Upper lobe of right lung (tissue), 1 donor: ENCODE measurements at places on chromosomes 12 and 14.
A peak's percentile ranks its signal among the peaks of the same experiment; 100 is the strongest.

DNA sequence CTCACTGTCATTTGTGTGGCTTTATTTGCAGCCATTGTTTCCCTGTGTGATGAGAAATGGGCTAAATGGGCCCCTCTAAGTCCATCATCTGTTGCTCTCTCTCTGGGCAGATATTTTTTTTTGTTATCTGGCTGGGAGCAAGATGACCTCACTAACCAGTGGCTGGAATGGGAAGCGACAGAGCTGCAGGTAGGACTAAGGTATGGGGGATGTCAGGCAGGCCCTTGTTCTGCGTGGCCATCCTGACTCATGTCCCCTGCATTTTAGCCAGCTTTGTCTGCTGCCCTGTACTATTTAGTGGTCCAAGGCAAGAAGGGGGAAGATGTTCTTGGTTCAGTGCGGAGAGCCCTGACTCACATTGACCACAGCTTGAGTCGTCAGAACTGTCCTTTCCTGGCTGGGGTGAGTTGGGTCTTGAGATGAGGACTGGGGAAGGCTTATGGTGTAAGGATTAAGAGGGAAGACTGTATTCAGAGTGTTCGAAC, 1.3 kb downstream of the MARS1 start:
- H3K4me3 ChIP-seq = peak overlapping the region; percentile 87
- no peak for DNase-seq
- H3K27ac ChIP-seq = no peak overlapping the region

- no peak for DNase-seq
- no peaks in the 10 kb centered on the region for H3K36me3 ChIP-seq
- H3K27me3 ChIP-seq = peaks cover 9% of the 10 kb centered on the region
- H3K27ac ChIP-seq = no peak overlapping the region
- no peaks in the 10 kb centered on the region for H3K4me1 ChIP-seq
Measured at GRCh38 chr12:132449565-132450417, 40.2 kb upstream of the FBRSL1 start.

DNA sequence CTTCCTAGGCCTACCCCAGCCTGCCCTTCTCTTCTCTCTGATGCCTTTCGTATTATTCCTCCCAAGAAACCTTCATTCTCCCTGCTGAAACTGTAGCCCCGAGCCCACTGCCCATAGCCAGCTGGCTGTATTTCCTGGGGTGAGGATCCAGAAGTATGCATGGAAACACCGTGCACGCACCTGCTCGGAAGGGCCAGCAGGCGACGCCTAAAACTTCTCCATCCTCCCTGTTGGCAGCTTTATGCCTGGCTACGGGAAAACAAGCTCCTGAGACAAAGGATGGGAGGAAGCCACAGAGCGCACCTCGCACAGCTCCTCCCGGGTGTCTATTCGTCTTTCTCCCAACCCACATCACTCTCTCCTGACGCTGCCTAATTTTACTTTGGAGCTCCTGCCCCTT, 69.0 kb upstream of the CAPRIN2 start:
- H3K27ac ChIP-seq = no peak overlapping the region
- H3K27me3 ChIP-seq = no peaks in the 10 kb centered on the region
- no peak overlapping the region for H3K4me3 ChIP-seq
- no peak for DNase-seq
- no peaks in the 10 kb centered on the region for H3K36me3 ChIP-seq

DNA sequence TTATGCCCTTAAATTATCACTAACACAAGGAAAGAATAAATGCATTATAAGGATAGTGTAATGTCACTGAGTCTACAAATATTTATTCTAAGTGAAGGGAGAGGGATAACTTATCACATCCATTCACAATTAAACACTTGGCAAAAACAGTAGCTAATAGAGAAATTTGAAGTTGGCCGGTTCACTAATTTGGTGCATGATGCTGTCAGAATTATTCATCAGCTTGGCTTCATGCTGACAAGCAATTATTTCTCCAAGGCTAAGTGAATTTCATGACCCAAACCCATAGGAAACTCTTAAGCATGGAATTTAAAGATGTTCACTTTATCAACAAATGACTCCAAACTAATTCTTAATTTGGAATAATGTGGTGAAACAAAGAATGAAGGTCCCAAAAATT, 25.0 kb upstream of the NR1H4 start:
- H3K27ac ChIP-seq = no peak overlapping the region
- DNase-seq = no peak
- peaks cover 12% of the 10 kb centered on the region for H3K27me3 ChIP-seq
- no peaks in the 10 kb centered on the region for H3K36me3 ChIP-seq
- no peaks in the 10 kb centered on the region for H3K4me1 ChIP-seq

- DNase-seq = peak; percentile 77
- no peaks in the 10 kb centered on the region for H3K36me3 ChIP-seq
- H3K4me1 ChIP-seq = no peaks in the 10 kb centered on the region
- no peaks in the 10 kb centered on the region for H3K27me3 ChIP-seq
- peak within 1 kb of the TSS; percentile 71 for H3K4me3 ChIP-seq
- peak within 1 kb of the TSS; percentile 82 for H3K27ac ChIP-seq
Measured at GRCh38 chr12:80937391-80938238, at the start of gene LIN7A. Gene LIN7A, minus strand, starts transcription at chr12:80937934. Its CDS starts 212 bp downstream, at chr12:80937722.

DNA sequence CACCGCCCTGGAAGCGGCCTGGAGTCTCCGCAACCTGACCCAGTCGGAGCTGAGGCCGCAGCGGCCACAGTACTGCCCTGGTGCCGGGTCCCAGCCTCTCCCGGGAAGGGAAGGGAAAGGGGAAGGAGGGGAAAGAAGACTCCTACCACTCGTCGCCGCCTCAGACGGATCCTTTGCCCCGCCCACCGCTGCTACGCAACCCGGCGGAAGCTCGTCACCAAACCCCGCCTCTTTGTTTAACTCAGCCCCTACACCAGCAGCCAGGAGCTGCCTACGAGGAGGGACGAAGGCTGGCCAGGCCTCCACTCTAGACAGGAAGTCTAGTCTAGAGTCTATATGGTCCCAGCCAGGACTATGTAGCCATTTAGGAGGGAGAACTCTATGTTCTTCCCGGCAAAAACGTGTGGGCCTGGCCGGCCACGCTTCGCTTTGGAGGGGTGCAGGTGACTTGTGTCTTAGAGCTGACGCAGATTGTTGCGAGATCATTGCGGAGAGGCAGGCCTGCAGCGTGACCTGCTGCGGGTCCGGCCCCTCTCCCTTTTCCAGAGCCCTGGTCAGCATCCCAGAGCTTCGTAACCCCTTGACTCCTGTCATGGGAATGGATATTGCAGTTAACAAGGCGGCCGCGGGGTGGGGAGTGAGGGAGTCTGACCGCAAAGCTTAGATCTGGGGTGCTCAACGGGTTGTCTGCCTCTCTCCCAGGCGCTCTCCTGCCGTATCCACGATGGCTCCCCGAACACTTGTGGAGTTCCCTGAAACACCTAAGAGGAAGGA, at the start of gene RNF41:
TSS of gene RNF41 (minus strand) at position 166 of the 774 bp plus-strand sequence. CDS start 7,875 bp downstream, outside the sequence.
- peak within 1 kb of the TSS; percentile 75 for H3K4me3 ChIP-seq
- no peaks in the 10 kb centered on the region for H3K27me3 ChIP-seq
- H3K4me1 ChIP-seq = peaks cover 39% of the 10 kb centered on the region
- peak; percentile 98 for DNase-seq
- H3K36me3 ChIP-seq = peaks cover 8% of the 10 kb centered on the region
- peak within 1 kb of the TSS; percentile 96 for H3K27ac ChIP-seq

- no peaks in the 10 kb centered on the region for H3K27me3 ChIP-seq
- H3K4me3 ChIP-seq = no peak overlapping the region
- H3K36me3 ChIP-seq = no peaks in the 10 kb centered on the region
- H3K4me1 ChIP-seq = no peaks in the 10 kb centered on the region
- H3K27ac ChIP-seq = no peak overlapping the region
- no peak for DNase-seq
Measured at GRCh38 chr12:105451211-105451610, 120.7 kb downstream of the C12orf75 start.

DNA sequence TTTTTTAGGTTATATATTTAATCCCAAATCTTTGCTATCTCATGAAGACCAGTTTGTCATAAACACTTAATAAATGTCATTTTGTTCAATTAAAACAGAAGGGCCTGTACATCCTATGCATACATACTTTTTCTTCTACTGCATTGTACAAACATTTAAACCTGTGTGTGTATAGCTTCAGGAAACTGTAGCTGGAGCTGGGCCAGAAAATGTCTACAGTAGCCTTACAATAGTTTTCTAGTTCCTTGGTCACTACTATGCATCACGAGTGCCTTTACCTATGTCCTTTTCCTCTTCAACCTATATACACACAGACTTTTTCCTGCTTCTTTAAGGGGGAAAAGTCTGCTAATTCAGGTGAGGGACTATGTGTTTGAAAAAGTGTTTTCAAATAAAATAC, 302.8 kb downstream of the PAWR start:
- no peaks in the 10 kb centered on the region for H3K27me3 ChIP-seq
- H3K36me3 ChIP-seq = no peaks in the 10 kb centered on the region
- no peak overlapping the region for H3K27ac ChIP-seq
- no peak overlapping the region for H3K4me3 ChIP-seq
- no peak for DNase-seq

- DNase-seq = no peak
- peaks cover 15% of the 10 kb centered on the region for H3K4me1 ChIP-seq
- H3K36me3 ChIP-seq = peaks cover 37% of the 10 kb centered on the region
- H3K4me3 ChIP-seq = no peak overlapping the region
- H3K27ac ChIP-seq = no peak overlapping the region
Measured at GRCh38 chr12:122227341-122227740, 1.5 kb upstream of the DIABLO start.

DNA sequence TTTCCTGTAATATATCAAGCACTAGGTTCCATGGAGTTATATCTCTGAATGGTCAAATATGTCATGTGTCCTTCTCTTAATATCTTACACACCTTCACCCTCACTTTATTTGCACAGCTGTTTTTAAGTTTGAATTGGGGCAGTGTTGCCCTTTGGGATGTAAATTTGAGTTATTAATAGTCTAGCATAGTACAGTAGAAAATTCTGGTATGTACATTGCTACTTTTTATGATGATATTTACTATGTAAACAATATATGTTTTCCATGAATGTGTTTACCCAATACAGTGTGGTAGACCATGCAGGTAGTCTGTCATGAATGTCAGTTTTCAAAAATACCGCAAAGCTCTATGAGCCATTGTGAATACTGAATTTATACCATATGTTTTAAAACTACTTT, 50.5 kb downstream of the METTL25 start:
- no peaks in the 10 kb centered on the region for H3K4me1 ChIP-seq
- no peaks in the 10 kb centered on the region for H3K27me3 ChIP-seq
- no peaks in the 10 kb centered on the region for H3K36me3 ChIP-seq
- H3K27ac ChIP-seq = no peak overlapping the region
- DNase-seq = no peak

- peak overlapping the region; percentile 78 for H3K4me3 ChIP-seq
- H3K27ac ChIP-seq = peak overlapping the region; percentile 97
- DNase-seq = peak; percentile 81
- H3K36me3 ChIP-seq = no peaks in the 10 kb centered on the region
- no peaks in the 10 kb centered on the region for H3K27me3 ChIP-seq
Measured at GRCh38 chr12:14774906-14775635, 28.2 kb downstream of the WBP11 start.

- no peak overlapping the region for H3K4me3 ChIP-seq
- H3K27me3 ChIP-seq = no peaks in the 10 kb centered on the region
- H3K4me1 ChIP-seq = peaks cover 3% of the 10 kb centered on the region
- DNase-seq = no peak
- no peak overlapping the region for H3K27ac ChIP-seq
- H3K36me3 ChIP-seq = no peaks in the 10 kb centered on the region
Measured at GRCh38 chr14:101354726-101355125, 206.6 kb upstream of the DIO3 start.

- no peaks in the 10 kb centered on the region for H3K36me3 ChIP-seq
- no peak for DNase-seq
- H3K4me1 ChIP-seq = no peaks in the 10 kb centered on the region
- H3K27ac ChIP-seq = no peak overlapping the region
- no peak overlapping the region for H3K4me3 ChIP-seq
Measured at GRCh38 chr12:93042283-93042682, 113.2 kb upstream of the EEA1 start.

GRCh38 chr12:108515916-108516315, 839 bp downstream of the FICD start:
- peak overlapping the region; percentile 86 for H3K4me3 ChIP-seq
- peaks cover 11% of the 10 kb centered on the region for H3K4me1 ChIP-seq
- DNase-seq = no peak
- H3K27ac ChIP-seq = peak overlapping the region; percentile 74
- H3K27me3 ChIP-seq = no peaks in the 10 kb centered on the region
- peaks cover 37% of the 10 kb centered on the region for H3K36me3 ChIP-seq

- no peaks in the 10 kb centered on the region for H3K27me3 ChIP-seq
- DNase-seq = peak; percentile 82
- H3K4me1 ChIP-seq = peaks cover 10% of the 10 kb centered on the region
- H3K36me3 ChIP-seq = peaks cover 72% of the 10 kb centered on the region
Measured at GRCh38 chr12:49763006-49763591, 21.7 kb downstream of the TMBIM6 start.

DNA sequence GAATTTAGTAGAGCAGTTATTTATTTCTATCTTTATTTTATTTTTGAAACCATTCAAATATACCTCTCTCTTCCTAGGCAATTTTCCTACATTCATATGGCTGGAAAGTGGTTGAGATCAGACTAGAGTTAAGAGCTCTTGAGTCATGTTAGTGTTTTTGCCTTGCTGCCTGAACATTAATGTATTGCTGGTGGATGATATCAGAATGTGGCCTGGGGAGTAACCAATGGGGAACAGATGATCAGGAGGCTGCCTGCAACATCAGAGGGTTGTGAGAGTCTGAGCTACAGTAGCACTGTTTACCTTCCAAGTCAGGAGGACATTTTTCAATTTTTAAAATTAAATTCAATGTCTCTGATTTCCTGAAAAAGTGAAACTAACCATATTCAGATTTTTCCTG, 166.3 kb upstream of the TRHDE start:
- no peaks in the 10 kb centered on the region for H3K4me1 ChIP-seq
- DNase-seq = no peak
- no peak overlapping the region for H3K4me3 ChIP-seq
- H3K36me3 ChIP-seq = no peaks in the 10 kb centered on the region

DNA sequence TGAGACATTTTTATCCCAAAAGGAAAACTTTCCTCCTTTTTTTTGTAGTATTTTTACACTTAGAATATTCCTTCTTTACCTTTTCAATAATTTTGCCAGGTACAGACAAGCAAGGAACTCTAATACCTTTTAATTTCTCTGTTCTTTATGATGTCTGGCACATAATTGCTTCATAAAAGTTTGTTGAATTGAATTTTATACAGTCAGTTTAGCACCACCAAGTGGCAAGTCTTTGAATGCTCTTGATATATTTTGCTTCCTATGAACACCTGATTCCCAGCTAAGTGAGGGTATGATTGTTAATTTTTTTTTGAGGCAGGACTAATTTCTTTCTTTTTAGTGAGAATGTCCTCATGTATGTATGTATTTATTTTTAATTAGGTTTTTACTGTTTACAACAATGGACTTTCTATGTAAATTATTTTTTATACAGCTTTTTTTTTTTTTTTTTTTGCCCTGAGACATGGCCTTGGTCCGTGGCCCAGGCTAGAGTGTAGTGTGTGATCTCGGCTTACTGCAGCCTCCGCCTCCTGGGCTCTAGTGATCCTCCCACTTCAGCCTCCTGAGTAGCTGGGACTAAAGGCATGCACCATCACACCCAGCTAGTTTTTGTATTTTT, 6.9 kb downstream of the TBC1D15 start:
- H3K27me3 ChIP-seq = no peaks in the 10 kb centered on the region
- DNase-seq = no peak
- H3K4me1 ChIP-seq = peaks cover 55% of the 10 kb centered on the region
- H3K36me3 ChIP-seq = peaks cover 9% of the 10 kb centered on the region

GRCh38 chr12:52231305-52232202, 1.5 kb upstream of the KRT7 start:
- H3K36me3 ChIP-seq = no peaks in the 10 kb centered on the region
- H3K4me3 ChIP-seq = no peak overlapping the region
- DNase-seq = peak; percentile 83
- peak overlapping the region; percentile 80 for H3K27ac ChIP-seq
- H3K27me3 ChIP-seq = peaks cover 10% of the 10 kb centered on the region
